Cardiac muscle cell (in vitro differentiated cells and primary cell): ENCODE measurements at places on chromosomes 16 and 17. TPM values are rescaled to one million over a fixed set of nuclear protein-coding genes. Genes with fewer than 3 reads are reported as not detected.
A peak's percentile ranks its signal among the peaks of the same experiment; 100 is the strongest.

GRCh38 chr16:9469512-9469911 is 378.1 kb downstream of the HAPSTR1 start:
- peak; percentile 0 for DNase-seq
- H3K27me3 ChIP-seq = no peaks in the 10 kb centered on the region
- no peak overlapping the region for H3K27ac ChIP-seq

DNA sequence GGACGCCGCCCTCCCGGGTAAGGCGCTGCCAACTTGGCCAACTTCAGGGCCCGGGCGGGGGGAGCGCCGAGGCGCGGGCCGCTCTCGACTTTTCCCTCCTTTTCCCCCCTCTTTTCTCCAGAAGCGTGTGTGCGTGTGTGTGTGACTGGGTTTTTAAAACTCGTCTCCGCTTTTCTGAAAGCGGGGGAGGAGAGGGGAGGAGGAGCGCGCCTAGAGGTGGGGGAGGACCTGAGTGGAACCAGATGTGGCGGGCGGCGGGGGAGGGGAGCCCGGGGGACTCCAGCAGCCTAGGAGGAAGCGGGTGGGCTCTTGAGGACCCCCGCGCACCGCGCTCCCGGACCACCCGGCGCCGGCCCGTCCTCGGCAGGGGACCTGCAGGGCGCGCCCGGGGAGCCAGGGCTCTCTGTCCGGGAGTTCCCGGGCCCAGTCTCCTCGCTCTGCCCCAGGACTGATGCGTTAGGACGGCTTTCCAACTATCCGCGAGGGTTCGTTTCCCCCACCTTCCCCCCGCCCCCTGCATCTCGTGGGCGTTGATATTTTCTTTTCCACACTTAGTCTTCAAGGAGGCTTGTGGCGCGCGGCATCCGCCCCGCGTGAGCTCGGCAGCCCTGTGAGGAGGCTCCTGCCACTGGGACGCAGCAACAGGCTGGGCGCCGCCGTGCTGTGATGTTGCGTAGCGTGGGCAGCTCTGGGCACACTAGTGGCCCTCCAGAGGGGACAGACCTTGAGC is 599 bp downstream of the MRC2 start:
- peaks cover 23% of the 10 kb centered on the region for H3K4me1 ChIP-seq
- peak overlapping the region; percentile 86 for H3K27ac ChIP-seq
- peak overlapping the region; percentile 44 for H3K4me3 ChIP-seq
- peaks cover under 1% of the 10 kb centered on the region for H3K36me3 ChIP-seq
- peak; percentile 85 for DNase-seq

The KRT12 gene
- not detected in 2 replicates for total RNA-seq

The TNP2 gene
- not detected in 2 replicates for total RNA-seq

The SNAI3 gene
- total RNA-seq = 1.6 and 2.9 TPM in 2 replicates

The OTOP3 gene
- total RNA-seq = not detected in 2 replicates

DNA sequence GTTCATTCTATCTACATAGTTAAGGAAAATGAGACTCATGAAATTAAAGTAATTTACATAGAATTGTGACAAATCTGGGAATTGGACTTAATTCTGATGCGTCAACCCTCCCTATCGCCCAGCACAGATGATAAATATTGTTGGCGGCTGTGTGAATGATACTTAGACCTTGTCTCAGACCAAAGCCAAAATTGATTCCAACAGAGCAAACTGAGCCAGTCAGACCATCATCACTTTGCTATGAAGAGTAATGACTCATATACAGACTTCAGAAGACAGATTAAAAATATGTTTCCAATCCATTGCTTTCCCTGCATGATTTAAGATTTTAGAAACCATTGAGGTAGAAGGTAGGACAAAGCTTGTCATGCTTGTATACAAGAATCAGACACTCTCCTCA is 1156.7 kb upstream of the CDH8 start:
- no peak overlapping the region for H3K4me3 ChIP-seq
- H3K27ac ChIP-seq = no peak overlapping the region
- H3K27me3 ChIP-seq = no peaks in the 10 kb centered on the region
- no peaks in the 10 kb centered on the region for H3K36me3 ChIP-seq
- DNase-seq = no peak
- H3K4me1 ChIP-seq = no peaks in the 10 kb centered on the region

The PPP1R27 gene
- not detected in 2 replicates for total RNA-seq

DNA sequence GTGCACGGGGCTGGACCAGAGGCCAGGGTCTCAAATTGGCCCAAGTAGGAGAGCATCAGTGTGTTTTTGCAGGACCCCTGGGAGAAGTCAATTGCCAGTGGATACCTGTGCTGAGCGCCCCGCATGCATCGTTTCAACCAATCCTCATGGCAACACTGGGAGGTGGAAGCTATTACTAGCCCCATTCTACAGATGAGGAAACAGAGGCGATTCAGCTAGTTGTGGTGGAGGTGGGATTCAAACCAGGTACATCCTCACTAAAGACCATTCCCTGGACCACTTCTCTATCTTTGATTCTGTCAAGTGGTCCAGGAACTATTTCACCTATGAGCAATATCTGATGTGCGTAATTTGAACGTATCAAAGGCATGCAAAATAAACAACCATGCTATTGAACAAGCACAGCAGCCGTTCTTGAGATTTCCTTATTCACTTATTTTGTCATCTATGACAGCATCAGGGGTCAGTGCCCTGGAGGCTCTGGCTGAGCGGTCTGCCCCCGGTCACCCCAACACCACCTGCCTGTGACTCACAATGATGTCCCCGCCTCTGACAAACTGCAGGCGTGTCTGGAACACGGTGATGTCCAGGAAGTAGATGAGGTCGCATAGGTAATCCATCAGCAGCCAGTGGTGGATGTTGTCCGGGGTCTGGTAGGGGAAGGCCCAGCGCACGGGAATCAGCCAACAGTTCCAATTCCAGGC is 54.0 kb downstream of the CNGB1 start:
- H3K27me3 ChIP-seq = no peaks in the 10 kb centered on the region
- no peak overlapping the region for H3K27ac ChIP-seq
- no peaks in the 10 kb centered on the region for H3K4me1 ChIP-seq
- DNase-seq = no peak

The C17orf78 gene
- total RNA-seq = not detected in 2 replicates

- peak overlapping the region; percentile 92 for H3K27ac ChIP-seq
- H3K36me3 ChIP-seq = peaks cover 25% of the 10 kb centered on the region
- H3K4me3 ChIP-seq = peak overlapping the region; percentile 30
Observed at GRCh38 chr17:16438173-16438556, 22.8 kb downstream of the TRPV2 start.

The MRPL27 gene
- 62.4 and 107 TPM in 2 replicates for total RNA-seq

- H3K36me3 ChIP-seq = peaks cover 3% of the 10 kb centered on the region
- no peak overlapping the region for H3K4me3 ChIP-seq
- H3K4me1 ChIP-seq = peaks cover 52% of the 10 kb centered on the region
- peak overlapping the region; percentile 99 for H3K27ac ChIP-seq
Observed at GRCh38 chr16:75247249-75247648, 4.2 kb downstream of the BCAR1 start.

DNA sequence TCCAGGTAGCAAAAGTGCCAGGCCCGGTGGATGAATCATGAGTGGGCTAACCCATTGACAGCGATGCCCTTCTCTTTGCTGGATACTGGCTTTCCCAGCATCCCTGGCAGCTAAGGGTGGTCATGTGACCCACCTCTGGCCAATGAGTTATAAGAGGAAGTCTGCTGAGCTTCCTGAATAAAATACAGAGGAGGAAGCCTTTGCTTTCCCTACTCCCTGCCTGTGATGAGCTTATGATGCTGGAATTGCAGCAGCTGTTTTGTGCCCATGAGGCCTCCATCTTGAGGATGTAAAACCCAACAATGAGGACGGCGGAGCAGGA is 15.0 kb upstream of the ATP2A3 start:
- no peaks in the 10 kb centered on the region for H3K27me3 ChIP-seq
- H3K4me1 ChIP-seq = peaks cover 9% of the 10 kb centered on the region
- H3K27ac ChIP-seq = no peak overlapping the region
- no peak overlapping the region for H3K4me3 ChIP-seq
- H3K36me3 ChIP-seq = no peaks in the 10 kb centered on the region

- H3K4me1 ChIP-seq = no peaks in the 10 kb centered on the region
- no peaks in the 10 kb centered on the region for H3K36me3 ChIP-seq
- peak within 1 kb of the TSS; percentile 64 for H3K4me3 ChIP-seq
Observed at GRCh38 chr16:89922884-89923639, at the start of gene TUBB3. Gene TUBB3, plus strand, starts transcription at chr16:89923342. Its CDS starts 60 bp downstream, at chr16:89923402.

- DNase-seq = no peak
- peaks cover 42% of the 10 kb centered on the region for H3K4me1 ChIP-seq
- no peak overlapping the region for H3K4me3 ChIP-seq
Observed at GRCh38 chr16:10619271-10619849, 39.0 kb upstream of the EMP2 start.

- H3K27ac ChIP-seq = no peak overlapping the region
- H3K4me1 ChIP-seq = peaks cover 25% of the 10 kb centered on the region
- H3K36me3 ChIP-seq = no peaks in the 10 kb centered on the region
- H3K27me3 ChIP-seq = no peaks in the 10 kb centered on the region
- peak; percentile 28 for DNase-seq
Observed at GRCh38 chr17:64091116-64091515, 38.8 kb downstream of the ERN1 start.

GRCh38 chr16:17374668-17375255 is 96.0 kb downstream of the XYLT1 start:
- H3K4me1 ChIP-seq = peaks cover 45% of the 10 kb centered on the region
- H3K27ac ChIP-seq = peak overlapping the region; percentile 70
- no peak for DNase-seq
- no peaks in the 10 kb centered on the region for H3K27me3 ChIP-seq

- DNase-seq = no peak
- no peak overlapping the region for H3K27ac ChIP-seq
- no peaks in the 10 kb centered on the region for H3K36me3 ChIP-seq
- no peak overlapping the region for H3K4me3 ChIP-seq
- H3K27me3 ChIP-seq = no peaks in the 10 kb centered on the region
Observed at GRCh38 chr16:68368301-68368888, 57.6 kb downstream of the PRMT7 start.

- peaks cover 8% of the 10 kb centered on the region for H3K4me1 ChIP-seq
- DNase-seq = no peak
- H3K27me3 ChIP-seq = no peaks in the 10 kb centered on the region
- H3K27ac ChIP-seq = peak overlapping the region; percentile 37
- H3K36me3 ChIP-seq = no peaks in the 10 kb centered on the region
Observed at GRCh38 chr17:78774453-78774852, 7.6 kb downstream of the CYTH1 start.

- H3K27me3 ChIP-seq = no peaks in the 10 kb centered on the region
- no peak for DNase-seq
- no peaks in the 10 kb centered on the region for H3K36me3 ChIP-seq
Observed at GRCh38 chr16:89358030-89359005, 132.0 kb downstream of the ANKRD11 start.

The KRTAP4-3 gene
- not detected in 2 replicates for total RNA-seq

DNA sequence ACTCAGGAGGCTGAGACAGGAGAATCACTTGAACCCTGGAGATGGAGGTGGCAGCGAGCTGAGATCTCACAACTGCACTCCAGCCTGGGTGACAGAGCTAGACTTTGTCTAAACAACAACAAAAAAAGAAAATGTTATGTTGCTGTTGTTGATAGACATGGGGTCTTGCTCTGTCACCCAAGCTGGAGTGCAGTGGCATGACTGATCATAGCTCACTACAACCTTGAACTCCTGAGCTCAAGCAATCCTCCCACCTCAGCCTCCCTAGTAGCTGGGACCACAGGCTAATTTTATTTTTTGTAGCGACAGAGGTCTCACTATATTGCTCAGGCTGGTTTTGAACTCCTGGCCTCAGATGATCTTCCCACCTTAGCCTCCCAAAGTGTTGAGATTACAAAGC is 20.0 kb downstream of the FBXO47 start:
- no peak overlapping the region for H3K27ac ChIP-seq
- DNase-seq = no peak
- no peak overlapping the region for H3K4me3 ChIP-seq
- H3K27me3 ChIP-seq = no peaks in the 10 kb centered on the region
- H3K4me1 ChIP-seq = no peaks in the 10 kb centered on the region

DNA sequence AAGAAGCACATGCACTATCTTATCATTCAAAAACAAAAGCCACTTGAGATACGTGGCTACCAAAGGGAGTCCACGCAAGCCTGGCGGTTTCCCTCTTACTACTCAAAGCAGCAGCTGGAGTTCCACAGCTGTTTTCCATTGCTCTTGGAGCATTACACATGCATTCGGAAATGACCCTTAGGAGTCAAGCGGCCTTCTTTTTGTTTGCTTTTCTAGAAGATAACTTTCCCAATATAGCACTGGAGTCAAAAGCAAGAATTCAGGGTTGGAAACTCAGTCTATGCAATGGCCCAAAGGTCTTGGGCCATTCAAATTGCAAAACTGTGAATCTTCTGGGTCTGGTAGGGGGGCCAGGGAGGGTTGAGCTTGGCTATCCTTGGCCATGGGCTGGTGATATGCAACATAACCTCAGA is 97.8 kb upstream of the MAF start:
- H3K36me3 ChIP-seq = no peaks in the 10 kb centered on the region
- peaks cover 2% of the 10 kb centered on the region for H3K4me1 ChIP-seq
- no peak for DNase-seq
- H3K4me3 ChIP-seq = no peak overlapping the region

GRCh38 chr17:43880420-43880991 is 26.8 kb downstream of the MPP2 start:
- DNase-seq = peak; percentile 13
- no peaks in the 10 kb centered on the region for H3K4me1 ChIP-seq
- H3K36me3 ChIP-seq = no peaks in the 10 kb centered on the region

The DHRS13 gene
- total RNA-seq = 40.9 and 44.6 TPM in 2 replicates

DNA sequence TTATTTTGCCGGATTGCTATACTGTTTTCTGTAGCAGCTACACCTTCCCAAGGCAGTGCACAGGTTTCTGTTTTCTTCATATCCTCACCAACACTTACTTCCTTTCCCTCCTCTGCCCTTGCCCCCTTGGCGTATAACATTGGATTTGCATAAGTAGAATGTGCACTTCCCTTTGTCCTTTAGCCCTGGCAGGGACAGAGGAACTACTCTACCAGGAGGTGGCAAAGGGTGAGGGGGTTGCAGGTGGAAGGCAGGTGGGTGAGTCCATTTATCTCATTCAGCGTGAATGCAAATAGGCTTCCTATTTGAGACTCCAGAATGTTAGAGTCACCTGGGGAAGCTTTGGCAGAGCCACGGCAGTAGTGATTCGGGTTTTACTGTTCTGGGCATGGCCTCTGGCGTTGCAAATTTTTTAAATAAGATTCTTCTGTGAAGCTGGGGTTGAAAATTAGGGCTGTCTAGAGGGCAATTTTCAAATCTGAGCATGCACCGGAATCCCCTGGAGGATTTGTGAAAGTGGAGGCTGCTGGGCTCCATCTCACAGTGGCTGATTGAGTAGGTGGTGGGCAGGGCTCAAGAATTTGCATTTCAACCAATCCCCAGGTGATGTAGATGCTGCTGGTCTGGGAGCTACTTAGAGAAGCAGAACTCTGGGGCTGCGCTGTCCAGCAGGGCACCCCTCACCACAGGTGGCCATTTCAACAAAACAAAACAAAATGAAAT is 84.7 kb downstream of the PLCG2 start:
- no peaks in the 10 kb centered on the region for H3K36me3 ChIP-seq
- H3K4me3 ChIP-seq = no peak overlapping the region
- no peaks in the 10 kb centered on the region for H3K27me3 ChIP-seq
- H3K27ac ChIP-seq = no peak overlapping the region
- DNase-seq = no peak

GRCh38 chr17:74123866-74124444 is 79.5 kb upstream of the RPL38 start:
- no peaks in the 10 kb centered on the region for H3K36me3 ChIP-seq
- H3K4me3 ChIP-seq = no peak overlapping the region
- H3K27me3 ChIP-seq = no peaks in the 10 kb centered on the region
- DNase-seq = no peak
- H3K27ac ChIP-seq = no peak overlapping the region
